ENCODE measurements at places on chromosomes 5 and 9.
A peak's percentile ranks its signal among the peaks of the same experiment; 100 is the strongest.

DNA sequence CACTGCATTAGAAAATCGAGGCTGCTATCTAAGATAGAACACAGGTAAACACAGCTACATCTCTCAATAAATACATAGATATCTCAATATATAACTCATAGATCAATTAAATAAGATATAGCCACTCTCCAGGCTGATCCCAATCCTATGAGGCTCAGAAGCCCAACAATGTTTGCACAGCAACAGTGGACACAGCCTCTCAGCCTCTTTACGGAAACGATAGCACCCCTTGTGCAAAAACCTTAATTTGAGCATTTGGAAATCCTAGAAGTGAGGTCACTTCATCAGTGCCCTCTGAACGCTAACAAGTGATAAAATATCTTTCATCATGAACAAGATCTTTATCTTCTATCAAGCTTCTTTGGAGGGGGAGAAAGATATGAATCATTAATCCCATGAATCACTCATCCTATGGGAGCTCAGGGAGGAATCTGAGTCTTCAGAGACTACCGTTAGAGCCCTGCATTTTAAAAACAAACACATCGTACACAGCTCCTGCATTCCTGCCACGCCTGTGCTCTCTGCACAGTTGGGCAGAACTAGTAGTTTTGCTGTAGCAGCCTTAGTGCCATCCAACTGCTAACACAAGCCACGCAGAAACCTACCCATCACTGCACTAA lies 71.4 kb downstream of the MED27 start:
- DNase-seq, result no peak

GRCh38 chr9:129489838-129490582 lies 130.9 kb downstream of the C9orf50 start:
- DNase-seq, result peak; percentile 27

GRCh38 chr5:177065491-177065890 lies 21.2 kb upstream of the FGFR4 start:
- no peak for DNase-seq

- no peak for DNase-seq
Observed at GRCh38 chr5:152125661-152126205, 201.1 kb upstream of the GLRA1 start.

- no peak for DNase-seq
Observed at GRCh38 chr9:962023-962422, 14.4 kb upstream of the DMRT3 start.

GRCh38 chr5:5341531-5342292 lies 80.8 kb upstream of the ICE1 start:
- DNase-seq, result no peak

GRCh38 chr5:142969624-142970439 lies 199.7 kb downstream of the ARHGAP26 start:
- no peak for DNase-seq

DNA sequence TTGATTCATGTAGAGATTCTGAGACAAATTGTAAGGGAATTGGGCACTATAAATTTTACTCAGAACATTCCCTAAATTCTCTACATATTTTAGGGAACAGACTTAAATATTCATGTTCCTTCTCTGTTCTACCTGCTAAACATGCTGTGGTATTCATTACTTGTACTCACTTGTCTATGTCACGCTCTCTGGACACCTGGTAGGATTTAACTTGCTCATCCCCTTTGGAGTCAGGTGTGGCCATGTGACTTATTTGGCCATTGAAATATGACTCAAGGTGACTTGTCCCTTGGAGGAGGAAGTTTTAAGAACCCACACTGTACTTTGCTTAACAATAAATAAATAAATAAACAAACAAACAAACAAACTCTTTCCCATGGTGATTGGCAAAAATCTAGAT lies 2258.8 kb upstream of the WWC1 start:
- no peak for DNase-seq

- DNase-seq, result no peak
Observed at GRCh38 chr5:50922942-50923767, 256.7 kb downstream of the PARP8 start.

DNA sequence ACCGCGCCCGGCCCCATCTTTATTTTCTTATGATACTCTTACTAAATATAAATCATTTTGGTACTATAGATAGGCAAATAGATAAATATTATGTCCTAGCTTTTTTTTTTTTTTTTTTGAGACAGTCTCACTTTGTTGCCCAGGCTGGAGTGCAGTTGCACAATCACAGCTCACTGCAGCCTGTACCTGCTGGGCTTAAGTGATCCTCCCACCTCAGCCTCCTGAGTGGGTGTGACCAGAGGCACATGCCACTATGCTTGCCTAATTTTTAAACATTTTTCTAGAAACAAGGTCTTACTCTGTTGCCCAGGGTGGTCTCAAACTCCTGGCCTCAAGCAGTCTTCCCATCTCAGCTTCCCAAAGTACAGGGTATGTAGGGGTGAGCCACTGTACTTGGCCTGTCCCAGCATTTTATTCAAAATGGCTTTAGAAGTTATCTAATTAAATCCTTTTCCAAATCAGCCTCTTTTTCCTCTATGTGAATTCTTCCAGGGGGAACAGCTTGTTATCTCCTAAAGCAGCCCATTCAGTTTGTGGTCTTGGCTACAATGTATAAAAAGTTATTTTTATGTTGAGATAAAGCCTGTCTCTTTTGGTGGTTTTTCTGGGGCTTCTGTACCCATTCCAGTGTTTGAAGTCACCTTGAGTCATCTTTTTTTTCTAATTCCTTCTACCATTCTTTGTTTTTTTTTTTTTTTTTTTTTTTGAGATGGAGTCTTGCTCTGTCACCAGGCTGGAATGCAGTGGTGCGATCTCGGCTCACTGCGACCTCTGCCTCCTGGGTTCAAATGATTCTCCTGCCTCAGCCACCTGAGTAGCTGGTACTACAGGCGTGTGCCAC lies 12.1 kb downstream of the MELK start:
- no peak for DNase-seq

GRCh38 chr5:37110135-37110534 lies 139.0 kb downstream of the CPLANE1 start:
- peak; percentile 3 for DNase-seq

GRCh38 chr5:180137401-180138213 lies 66.0 kb upstream of the RNF130 start:
- DNase-seq, result no peak

GRCh38 chr9:108869092-108869725 lies 7.1 kb downstream of the ACTL7A start:
- no peak for DNase-seq
